CD4-positive, alpha-beta T cell treated with Interleukin-1 beta for 1 hour (primary cell): ENCODE measurements at places on chromosomes 2 and 18.
A peak's percentile ranks its signal among the peaks of the same experiment; 100 is the strongest.

GRCh38 chr2:54726940-54727339 is 3.5 kb downstream of the EML6 start:
- DNase-seq = no peak

DNA sequence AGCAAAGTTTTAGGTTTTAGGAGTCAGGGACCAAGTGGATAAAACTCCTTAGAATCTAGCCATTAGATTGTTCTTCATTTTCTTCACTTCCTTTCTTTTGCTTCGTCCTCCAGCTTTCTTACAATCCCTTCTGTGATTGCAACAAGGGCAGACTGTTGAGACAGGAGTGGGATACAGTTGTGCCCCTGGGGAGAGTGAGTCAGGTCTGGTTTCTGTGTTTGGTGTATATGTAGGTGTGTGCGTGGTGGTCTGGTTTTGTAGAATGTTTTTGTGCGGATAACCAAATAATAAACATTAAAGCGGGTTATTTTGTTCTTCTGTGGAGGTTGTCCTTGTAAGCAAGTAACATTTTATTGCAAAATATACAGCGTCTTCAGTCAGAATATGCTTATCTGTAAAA is 7.3 kb downstream of the INSIG2 start:
- DNase-seq = no peak

DNA sequence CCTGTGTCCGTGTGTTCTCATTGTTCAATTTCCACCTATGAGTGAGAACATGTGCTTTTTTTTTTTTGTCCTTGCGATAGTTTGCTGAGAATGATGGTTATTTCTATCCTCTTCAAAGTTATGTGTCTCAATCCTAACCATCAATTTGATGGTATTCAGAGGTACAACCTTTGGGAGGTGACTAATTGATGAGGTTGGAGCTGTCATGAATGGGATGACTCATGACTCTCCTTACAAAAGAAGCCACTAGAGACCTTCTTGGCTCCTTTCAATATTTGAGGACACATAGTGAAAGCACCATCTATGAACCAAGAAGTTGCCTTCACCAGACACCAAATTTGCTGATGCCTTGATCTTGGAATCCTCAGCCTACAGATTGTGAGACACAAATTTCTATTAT is 677.1 kb upstream of the DDX18 start:
- DNase-seq = no peak

GRCh38 chr2:191635333-191636234 is 42.4 kb upstream of the NABP1 start:
- no peak for DNase-seq

DNA sequence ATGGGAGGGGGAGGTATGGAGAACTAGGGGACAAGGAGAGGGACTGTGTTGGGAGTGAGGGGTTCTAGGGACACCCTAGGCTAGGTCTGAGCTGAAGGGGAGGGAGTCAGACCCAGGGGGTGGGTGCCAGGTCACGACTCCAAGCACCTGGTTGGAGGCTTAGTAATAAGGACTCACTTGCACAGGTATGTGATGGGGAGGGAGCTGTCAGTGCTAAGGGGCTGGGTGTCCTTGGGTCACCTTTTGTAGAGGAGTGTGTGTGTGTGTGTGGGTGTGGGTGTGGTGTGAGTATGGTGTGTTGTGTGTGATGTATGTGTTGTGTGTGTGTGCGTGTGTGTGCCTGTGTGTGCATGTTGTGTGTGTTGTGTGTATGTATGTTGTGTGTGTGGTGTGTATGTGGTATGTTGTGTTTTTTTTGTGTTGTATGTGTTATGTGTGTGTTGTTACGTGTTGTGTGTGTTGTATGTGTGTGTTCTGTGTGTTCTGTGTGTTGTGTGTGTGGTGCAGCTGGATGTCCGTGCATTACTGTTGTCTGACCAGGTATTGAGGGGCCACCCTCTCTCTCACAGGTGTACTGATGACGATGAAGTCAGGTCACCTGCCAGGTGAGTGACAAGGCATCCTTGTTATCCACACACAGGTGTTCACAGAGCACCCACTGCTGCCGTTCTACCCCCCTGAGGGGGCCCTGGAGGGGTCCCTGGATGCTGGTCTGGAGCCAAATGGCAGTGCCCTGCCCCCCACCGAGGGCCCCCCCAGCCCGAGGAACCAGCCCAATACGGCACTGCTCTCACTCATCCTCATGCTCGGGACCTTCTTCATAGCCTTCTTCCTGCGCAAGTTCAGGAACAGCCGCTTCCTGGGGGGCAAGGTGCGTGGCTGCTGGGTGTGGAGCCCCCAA is 9.8 kb downstream of the SLC4A3 start:
- DNase-seq = no peak

DNA sequence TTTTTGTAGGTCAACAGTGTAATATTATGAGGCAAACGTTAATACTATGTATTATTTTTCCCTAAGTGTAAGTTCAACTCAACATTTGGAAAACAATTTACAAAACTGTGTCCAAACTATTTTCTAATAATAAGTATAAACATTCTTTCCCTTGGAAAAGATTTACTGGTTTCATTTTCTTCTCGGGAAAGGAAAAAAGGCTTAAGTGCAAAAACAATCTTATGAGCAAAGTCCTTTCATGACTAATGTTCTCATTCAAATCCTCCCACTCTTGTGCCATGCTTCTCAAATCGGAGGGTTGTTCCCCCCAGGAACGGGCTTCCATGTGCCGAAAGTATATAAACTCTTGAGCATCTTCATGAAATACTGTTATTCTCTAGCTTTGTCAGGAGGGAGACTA is 19.8 kb upstream of the L3MBTL4 start:
- DNase-seq = no peak

DNA sequence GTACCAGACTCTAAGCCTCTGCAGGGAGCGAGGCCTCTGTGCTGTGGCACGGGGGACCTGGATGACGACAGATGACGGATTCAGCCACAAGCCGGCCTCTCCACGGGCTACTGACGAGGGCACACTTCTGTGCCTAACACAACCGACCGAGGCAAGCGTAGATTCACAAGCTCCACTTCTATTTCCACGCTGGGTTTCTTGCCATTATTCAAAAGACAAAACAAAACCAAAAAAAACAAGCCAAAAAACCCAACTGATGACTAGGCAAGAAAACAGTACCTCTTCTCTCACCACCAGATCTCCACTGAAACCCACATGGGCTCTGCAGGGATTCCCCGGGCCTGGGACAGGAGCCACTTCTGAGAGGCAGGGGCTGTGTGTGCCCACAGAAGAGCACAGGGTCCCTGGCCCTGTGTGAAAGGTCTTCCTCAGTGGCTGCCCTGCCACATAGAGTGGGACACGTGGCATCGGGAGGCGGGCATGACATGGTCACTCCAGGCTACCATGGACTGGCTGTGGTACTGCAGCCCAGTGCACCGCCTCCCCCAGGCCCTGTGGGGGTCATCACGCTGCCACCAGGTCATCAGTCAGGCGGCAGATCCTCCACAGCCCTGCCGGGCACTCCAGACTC is 254.7 kb downstream of the HDAC4 start:
- DNase-seq = no peak

DNA sequence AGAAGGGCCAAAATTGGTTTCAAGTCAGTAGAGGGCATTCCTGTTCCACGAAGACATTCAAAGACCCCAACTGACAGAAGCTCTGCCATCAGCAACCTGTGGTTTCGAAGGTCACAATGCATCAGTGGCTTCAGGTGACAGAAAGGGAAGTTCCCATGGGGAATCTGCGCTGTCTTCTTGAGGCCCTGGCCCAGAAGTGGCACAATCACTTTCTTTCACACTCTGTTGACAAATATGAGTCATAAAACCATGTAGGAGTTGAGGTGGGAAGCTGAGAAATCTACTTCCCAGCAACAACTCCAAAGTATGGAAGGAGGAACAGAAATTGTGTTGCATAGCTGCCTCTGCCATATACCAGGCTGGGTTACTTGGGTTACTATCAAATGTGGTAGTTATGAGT is 621.1 kb upstream of the FANCL start:
- no peak for DNase-seq

- DNase-seq = no peak
These were observed 1.6 kb downstream of the KLHL29 start for GRCh38 chr2:23386339-23387220.

GRCh38 chr2:40654346-40654745 is 202.5 kb upstream of the SLC8A1 start:
- DNase-seq = no peak

DNA sequence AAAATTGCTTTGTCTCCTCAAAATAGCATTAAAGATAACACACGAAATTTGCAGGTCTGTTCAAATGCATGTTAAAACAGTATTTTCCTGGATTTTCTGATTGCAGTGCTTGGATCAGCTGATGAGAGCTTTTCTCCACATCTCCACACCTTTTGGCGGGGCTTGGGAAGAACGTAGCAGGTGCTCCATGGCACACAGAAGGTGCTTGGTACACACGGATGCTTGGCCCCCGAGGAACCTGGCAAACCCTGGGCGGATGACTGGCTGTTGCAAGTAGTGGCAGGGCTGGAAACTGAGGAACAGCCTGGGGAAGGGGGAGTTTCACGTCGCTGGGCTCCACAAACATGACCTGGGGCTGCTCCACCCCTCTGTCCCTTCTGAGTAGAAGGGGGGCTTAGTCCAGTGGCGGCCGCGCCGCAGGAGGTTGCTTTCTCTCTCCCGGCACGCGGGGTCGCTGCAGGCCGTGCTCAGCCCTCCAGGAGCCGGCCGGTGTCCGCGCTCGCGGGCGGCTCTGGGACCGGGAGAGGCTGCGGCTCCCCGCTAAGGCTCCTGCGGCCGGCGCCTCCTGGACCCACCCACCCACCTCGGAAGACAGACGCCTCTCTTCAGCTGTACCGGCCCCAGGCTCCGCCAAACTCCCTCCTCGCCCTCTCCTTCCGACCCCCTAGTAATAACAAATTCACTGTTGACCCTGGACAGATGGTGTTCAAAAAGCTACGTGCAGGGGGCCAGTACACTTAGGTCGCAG is 69.3 kb downstream of the MARCO start:
- no peak for DNase-seq

- no peak for DNase-seq
These were observed 78.2 kb downstream of the INPP4A start for GRCh38 chr2:98522854-98523253.

DNA sequence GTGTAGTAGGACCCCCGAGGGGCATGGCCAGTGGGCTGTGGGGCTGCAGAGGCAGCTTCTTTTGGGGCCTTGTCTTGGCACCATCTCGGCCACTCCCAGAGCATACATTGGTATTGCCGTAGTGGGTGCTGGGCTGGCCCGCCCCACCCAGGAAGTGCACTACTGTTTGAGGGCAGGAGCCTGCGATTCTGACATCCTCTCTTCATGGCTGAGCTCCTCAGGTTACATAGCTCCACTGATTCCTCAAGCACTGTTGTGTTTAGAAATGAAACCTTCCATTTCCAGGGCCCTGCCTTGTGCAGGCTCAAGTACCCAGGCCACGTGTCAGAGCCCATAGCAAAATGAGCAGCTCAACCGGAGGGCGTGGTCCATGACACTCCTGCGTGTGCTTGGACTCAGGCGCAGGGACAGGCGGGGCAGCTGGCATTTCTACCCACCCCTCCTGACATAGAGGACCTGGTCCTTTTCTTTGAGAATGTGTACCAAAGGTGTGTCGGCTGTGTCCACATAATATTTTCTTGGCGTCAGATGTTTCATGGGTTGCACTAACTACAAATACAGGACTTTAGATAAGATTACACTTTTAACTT is 67.9 kb downstream of the DGKD start:
- DNase-seq = peak; percentile 70
